ENCODE measurements at places on chromosomes 6 and 20.
A peak's percentile ranks its signal among the peaks of the same experiment; 100 is the strongest.

DNA sequence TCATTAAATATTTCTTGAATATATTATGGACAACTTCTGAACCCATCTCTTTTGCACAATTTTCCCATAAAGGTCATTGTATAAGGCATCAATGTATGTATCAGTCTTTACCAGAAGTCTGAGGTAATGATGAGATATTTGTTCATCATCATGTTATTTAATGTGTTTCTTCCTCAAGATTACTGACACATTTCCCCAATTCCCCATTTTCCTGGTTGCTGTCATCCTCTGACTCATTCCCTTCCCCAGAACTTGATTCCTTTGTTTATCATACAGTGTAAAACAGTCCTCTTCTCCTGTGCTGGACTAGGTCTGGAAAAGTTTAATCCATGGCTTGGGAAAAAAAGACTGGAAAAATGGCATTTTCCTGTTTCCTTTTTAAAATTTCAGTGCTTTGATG, 107.9 kb upstream of the FLRT3 start:
- DNase-seq, result peak; percentile 48

GRCh38 chr20:57869951-57870315, 160.1 kb upstream of the PMEPA1 start:
- DNase-seq, result no peak

DNA sequence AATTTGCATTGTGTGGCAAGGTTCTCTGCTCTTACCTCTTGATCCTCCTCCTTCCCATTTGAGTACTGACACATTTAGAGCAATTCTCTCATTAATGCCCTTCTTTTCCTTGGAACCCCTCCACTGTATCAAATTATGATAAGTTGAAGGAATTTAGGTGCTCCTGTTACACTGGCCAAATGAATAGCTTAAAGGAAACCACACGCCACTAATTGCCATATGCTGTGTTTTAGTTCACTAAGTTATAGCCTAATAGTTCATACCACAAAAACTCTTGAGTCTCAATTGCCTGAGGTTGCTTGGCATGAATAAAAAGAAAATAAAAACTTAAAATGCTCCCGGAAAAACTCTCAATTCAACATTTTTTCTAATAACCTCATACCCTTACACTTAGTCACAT, 1239.3 kb downstream of the EPHA7 start:
- no peak for DNase-seq

- DNase-seq, result peak; percentile 36
Measured at GRCh38 chr20:21397341-21398108, at the start of gene NKX2-4. Gene NKX2-4 (minus strand): TSS chr20:21397526. CDS start chr20:21397399, 127 bp downstream.

DNA sequence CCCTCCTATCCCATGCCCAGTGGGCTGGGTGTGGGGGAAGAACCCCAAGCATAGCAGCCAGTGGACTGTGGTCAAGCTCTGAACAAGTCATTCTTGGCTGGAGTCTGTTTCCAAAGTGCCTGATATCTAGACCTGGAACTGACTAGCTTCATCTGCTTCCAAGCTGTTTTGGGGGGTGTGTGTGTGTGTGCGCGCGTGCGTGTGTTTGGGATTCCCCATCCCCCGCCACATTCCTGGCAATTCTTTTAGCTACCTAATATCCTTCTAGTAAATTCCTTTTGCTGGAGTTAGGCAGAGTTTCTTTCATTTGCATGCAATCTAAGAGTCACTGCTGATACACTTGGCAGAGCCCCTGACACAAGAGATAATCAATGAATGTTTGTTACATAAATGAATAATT, 7.8 kb downstream of the PAK5 start:
- DNase-seq, result no peak

GRCh38 chr20:60882836-60883235, 369.2 kb upstream of the CDH4 start:
- DNase-seq, result no peak

DNA sequence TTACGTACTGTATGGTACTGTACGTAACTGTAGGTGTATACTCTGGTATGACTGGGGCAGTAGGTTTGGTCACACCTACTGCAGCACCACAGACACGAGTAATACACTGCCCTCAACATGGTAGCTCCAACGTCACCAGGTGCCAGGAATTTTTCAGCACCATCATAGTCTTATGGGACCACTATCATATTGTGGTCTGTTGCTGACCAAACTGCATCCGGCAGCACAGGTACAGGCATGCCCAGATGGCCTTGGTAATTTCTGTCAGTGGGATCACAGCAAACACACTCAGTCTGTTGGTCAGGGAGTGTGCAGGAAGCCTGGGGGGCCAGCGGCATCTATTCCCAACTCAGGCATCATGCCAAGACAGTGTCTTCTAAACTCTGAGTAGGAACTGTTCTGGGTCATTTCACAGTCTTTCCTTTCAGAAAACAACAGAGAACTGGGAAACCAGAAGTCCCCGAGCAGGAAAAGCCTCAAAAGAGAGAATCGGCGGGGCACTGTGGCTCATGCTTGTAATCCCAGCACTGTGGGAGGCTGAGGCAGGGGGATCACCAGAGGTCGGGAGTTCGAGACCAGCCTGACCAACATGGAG, 5.8 kb downstream of the YTHDF1 start:
- no peak for DNase-seq

GRCh38 chr6:116369540-116369939, 1.2 kb upstream of the DSE start:
- DNase-seq, result no peak

GRCh38 chr20:43514648-43514999, 7.1 kb downstream of the L3MBTL1 start:
- DNase-seq, result no peak

- DNase-seq, result no peak
Measured at GRCh38 chr6:168711666-168712300, 270.8 kb downstream of the SMOC2 start.

GRCh38 chr6:105537981-105538578, 135.2 kb upstream of the PREP start:
- peak; percentile 14 for DNase-seq

GRCh38 chr6:61810047-61810446, 476.0 kb downstream of the KHDRBS2 start:
- no peak for DNase-seq

GRCh38 chr6:26043384-26044139, 43.7 kb upstream of the HFE start:
- DNase-seq, result peak; percentile 96

DNA sequence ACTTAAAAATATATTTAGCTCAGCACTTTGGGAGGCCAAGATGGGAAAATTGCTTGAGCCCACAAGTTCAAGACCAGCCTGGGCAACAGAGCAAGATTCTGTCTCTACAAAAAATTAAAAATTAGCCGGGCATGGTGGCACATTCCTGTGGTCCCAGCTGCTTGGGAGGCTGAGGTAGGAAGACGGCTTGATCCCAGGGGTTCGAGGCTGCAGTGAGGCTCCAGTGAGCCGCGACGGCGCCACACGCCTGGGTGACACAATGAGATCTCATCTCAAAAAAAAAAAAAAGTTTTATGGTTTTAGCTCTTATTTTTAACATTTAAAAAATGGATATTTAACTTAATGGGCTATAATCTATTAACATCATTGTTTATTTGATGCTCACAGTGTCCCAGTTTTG, 97.2 kb upstream of the RIPOR2 start:
- no peak for DNase-seq

- DNase-seq, result no peak
Measured at GRCh38 chr6:147204843-147205311, 660 bp downstream of the STXBP5 start.
